ENCODE measurements at places on chromosomes 1 and 21. TPM values are rescaled to one million over a fixed set of nuclear protein-coding genes. Genes with fewer than 3 reads are reported as not detected.

DNA sequence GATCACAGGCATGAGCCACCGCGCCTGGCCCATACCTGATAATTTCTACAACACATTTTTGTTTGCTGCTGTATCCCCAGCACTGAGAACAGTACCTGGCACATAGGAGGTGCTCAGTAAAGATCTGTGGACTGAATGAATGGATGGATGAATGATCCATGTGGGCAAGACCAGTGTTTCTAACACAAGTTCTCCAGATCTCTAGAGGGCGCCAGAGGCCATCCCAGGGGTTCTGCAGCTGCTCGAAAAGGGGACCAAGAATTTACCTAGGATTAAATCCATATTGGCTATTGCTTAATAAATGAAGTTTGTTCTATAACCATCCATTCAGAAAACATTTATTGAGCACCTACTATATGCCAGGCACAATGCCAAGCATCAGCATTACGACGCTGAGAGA is 167.7 kb downstream of the ACTL8 start:
- no peak for ATAC-seq

- no peak for ATAC-seq
These were observed 19.5 kb upstream of the SRP9 start for GRCh38 chr1:225757927-225758656.

TAL1 gene
- 0.64 TPM for total RNA-seq

EFNA3 gene
- 20.6 TPM for total RNA-seq

DNA sequence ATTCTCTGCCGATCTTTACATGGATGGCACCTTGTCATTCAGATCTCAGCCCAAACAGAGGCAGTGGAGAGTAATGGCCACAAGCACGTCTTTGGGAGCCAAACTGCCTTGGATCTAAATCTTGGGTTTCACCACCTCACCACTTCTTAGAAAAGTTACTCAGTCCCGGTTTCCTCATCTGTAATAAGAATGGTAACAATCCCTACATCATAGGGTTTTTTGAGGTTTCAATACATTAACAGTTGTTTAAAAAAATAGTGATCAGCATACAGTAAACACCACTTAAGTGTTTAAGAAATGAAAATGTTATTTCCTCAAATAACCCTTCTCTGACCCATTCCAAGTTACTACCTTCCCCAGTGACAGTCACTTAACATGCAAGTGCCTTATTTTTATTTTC is 38.5 kb upstream of the KCNA3 start:
- ATAC-seq = no peak

DNA sequence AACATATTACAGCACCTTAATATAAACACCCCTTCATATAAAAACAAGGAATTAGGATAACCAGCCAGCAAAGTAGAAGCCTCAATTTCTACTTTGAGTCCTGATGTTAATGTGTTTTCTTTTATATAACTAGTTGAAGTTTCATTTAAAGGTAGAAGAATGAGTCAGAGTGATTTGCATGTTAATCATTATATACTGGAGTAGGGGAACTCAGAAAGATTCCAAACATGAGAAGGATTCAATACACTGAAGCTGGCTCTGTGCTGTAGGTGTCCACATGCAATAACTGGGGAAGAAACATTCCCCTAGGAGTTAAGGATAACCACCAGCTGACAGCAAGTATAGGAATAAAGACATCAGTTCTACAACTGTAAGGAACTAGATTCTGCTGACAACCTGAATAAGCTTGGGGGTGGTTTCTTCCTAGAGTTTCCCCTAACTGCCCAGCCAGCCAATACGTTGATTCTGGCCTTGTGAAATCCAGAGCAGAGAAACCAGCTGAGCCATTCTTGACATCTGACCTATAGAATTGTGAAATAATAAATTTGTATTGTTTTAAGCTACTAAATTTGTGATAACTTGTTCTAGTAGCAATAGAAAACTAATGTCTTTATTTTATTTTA is 33.4 kb upstream of the RNPC3 start:
- ATAC-seq = no peak

GSTM1 gene
- not detected for total RNA-seq

GRCh38 chr1:70963374-70963773 is 84.2 kb downstream of the PTGER3 start:
- no peak for ATAC-seq

DNA sequence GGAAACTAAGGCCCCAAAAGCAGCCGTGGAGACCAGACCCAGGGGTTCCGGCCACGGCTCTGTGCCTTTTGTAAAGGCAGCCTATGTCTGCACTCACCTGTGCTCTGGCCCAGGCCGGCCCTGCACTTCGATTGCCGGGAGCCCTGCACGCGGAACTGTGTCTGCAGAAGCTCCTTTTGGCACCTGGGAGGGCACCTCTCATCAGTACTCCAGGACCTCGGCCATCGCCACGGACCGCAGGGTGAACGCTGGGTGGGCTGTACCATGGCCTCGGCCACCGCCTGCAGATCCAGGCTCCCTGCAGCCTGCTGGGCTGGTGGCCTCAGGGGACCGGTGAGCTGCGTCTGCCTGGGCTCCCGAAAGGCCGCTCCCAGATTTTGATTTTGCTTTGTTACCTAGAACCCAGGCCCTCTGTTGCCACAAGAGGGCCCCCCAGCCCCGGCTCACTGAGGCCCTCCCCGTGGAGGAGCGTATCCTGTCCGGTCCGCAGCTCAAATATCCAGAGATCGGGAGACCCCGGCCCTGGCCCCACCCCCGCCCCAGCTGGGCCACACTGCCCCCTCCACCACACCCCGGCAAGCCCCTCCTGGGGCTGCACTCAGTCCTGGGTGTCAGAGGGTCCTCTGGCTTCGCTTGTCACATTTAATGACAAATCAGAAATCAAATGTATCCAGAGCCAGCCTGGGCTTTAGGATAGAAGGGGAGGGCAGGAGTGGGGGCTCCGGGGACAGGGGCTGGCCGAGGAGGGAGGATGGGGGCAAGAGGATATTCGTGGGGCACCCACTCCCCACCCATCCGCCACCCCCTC is 60.2 kb upstream of the PDE9A start:
- ATAC-seq = peak; percentile 90

PRRX1 gene
- 2.9 TPM for total RNA-seq

DNA sequence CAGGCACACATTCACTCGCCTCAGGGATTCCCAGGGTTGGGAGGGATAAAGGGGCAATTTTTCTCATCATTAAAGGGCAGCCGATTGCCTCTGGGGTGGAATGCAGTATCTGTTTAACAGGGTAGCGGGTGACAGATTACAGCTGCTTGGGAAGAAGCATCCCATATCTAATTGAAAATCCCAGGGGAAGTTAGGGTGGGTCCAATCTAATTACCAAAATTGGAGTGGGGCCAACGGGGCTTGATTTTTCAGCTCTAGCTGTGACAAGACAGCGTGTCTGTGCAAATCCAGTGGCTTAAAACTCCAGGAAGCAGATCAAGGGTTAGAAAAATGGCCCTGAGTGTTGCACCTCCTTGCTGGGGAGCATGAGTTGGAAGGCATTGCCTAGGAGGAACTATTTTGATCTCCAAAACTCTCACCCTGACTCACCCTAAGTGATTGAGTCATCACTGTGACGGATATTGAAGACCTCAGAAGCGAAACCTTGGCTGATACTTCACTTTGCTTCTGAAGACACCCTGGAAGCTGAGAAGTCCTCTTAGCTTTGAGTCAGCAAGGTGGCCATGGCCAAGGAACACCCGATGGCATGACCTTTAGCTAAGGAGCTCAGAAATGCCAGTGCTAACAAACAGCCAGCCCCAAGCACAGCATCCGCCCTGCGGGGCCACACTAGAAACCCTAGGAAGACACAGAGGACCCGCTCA is 46.0 kb downstream of the GRHL3 start:
- ATAC-seq = peak; percentile 81

DNA sequence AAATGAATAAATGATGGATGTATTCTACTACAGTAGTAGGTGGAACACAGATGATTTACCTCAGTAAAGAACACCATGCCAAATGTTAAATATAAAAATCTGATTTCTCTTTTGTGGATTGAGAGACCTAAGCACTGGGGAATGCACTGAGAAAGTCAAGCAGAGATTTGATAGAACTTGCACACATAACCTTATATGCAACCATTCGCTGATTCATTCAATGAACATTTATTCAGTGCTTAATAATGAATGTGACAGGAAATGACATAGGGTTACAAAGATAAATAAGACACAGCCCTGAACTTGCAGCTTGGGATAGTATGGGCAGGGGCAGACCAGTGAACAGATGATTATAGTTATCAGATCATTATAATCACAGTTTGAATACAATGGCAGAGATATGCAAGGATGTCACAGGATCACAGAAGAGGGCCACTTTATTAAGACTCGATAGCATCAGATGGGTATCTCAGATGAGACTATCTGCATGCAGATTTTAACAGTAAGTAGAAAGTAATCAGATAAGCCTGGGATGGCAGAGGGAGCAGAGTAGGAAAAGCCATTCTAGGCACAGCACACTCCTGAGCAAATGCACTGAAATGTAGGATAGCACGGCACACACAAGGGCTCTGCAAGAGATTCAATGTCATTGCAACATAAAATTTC is 169.4 kb downstream of the ASTN1 start:
- no peak for ATAC-seq

- ATAC-seq = no peak
These were observed 329.3 kb downstream of the BARHL2 start for GRCh38 chr1:90387805-90388204.

- peak; percentile 56 for ATAC-seq
These were observed 101.9 kb downstream of the PLPP3 start for GRCh38 chr1:56477164-56478111.

DNA sequence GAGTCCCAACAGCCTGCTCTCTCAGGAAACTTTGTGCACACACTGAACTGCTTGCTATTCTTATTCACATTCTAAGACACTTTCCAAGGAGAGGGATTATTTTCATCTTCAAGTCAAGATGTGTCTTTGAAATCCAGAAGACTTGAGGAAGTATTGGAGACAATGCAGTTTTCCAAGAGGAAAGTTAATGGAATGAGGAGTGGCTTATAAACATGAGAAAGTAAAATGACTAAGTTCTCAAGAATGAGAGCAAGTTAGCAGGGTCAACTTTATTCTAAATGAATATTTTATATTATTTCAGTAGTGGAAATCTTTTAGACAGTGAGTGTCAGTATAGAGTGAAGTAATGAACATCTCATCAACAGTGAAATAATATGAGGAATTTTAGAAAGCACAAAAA is 1239.3 kb downstream of the MRPL39 start:
- no peak for ATAC-seq
